ENCODE measurements at places on chromosomes 2 and 18.

GRCh38 chr2:109295070-109295780, 166.2 kb downstream of the SH3RF3 start:
- DNase-seq: no peak

DNA sequence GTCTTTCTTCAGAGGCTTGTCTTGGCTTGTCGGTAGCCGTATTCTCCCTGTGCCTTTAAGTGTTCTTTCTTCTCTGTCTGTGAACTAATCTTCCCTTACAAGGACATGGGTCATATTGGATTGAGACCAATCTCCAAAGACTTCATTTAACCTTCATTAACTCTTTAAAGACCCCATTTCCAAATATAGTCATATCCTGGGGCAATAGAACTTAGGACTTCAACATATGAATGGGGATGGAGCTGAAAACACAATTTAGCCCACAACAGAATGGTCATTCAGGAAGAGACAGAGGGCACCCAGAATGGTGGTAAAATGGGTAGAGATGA, 82.1 kb upstream of the TANK start:
- DNase-seq: no peak

DNA sequence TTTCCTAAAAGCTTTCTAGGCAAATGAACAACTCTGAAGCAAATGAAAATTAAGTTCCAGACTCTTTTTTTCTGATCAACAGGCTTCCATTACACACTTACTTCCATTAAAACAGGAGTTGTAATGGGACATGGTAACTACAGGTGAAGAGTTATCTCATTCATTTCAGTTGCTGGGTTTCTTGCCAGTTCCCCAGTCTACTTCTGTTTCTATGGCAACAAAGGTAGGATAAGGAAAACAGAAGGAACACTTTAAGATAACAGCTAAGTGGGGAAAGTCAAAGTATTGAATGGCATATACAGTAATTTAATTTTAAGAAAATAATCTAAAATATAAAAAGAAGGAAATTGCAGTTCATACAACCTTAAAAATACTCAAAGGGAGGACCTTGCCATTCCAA, 25.1 kb downstream of the BAZ2B start:
- DNase-seq: no peak

DNA sequence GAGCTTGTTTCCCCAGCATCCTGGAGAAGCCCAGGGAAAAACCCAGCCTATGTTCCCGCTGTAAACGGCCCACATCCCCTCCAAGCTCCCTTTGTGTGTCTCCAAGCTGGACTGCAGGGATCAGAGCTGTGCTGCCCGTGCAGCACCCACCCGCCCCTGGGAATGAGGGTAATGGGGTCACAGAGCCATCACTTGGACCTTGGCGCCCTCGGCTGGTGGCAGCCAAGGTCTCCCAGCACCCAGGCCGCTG, 670 bp upstream of the INPP5D start:
- no peak for DNase-seq

- no peak for DNase-seq
These were observed 50.7 kb downstream of the SLC14A2 start for GRCh38 chr18:45666006-45666405.

Measured in stimulated activated naive CD8-positive, alpha-beta T cell treated with anti-CD3 and anti-CD28 coated beads, Interleukin-15, Interleukin-2, amounts not matched to agents 100 U/mL and 50 U/mL, for 24 hours (primary cell).